HuH-7 (cell line): ENCODE measurements at places on chromosomes 6 and 20.

DNA sequence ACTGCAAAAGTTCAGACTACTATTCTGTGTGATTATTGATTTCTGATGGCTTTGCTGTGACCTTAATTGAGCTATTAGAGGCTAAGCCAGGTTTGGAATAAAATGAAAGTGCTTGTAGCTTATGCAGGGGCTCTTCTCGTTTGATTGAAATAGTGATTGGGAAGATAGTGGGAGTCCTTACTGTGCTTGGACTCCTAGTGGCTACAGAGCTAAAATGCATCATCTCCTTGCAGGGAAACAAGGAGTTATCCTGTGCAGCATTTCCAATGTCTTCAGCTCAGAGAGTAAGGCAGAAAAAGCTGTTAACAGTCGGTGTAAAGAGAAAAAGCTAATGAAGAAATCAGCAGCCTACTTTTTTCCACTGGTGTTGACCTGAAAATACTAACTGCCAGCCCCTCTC, 173.5 kb downstream of the SLC35F1 start:
- no peak for DNase-seq

DNA sequence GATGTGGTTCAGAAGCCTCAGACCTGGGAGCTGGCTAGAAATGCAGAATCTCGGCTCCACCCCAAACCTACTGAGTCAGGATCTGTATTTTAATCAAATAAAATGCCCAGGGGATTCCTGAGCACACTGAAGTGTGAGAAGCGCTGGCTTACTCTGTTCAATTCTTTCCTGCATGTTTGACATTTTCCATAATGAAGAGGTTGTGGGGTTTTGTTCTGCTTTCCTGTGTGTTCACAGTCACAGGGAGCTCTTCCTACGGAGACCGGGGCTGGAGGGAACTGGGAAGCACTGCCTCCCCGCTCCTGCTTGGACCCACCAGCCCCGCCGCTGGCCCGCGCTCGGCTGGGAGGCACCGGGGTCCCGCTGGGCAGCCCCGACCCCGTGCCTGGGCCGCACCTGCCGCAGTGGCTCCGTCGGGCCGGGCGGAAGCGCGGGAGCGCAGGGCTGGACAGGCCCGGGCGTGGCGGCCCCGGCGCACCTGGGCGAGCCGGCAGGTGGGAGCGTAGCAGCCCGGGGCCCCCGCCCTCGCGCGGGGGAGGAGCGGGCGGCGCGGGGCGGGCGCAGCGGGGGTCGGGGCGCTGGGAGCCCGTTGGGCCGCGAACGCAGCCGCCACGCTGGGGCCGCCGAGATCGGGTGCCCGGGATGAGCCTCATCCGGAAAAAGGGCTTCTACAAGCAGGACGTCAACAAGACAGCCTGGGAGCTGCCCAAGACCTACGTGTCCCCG, at the start of gene MAPK13:
MAPK13 (plus strand) TSS at position 573 of the 726 bp plus-strand sequence; CDS start at position 643, 70 bp downstream.
- DNase-seq = peak; percentile 36

GRCh38 chr6:38272222-38272621, 367.5 kb downstream of the BTBD9 start:
- DNase-seq = no peak

DNA sequence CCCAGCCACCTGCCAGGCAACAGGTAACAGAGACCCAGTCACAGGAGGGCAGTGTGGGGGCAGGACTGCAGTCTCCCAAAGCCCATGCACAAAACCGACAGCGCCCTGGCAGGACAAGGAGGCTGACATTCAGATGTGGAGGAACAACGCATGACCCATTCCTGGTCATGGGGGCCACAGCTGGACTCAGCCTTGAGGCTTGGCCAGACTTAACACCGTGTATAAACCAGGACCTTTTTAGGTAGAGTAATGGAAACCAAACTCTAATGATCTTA, 8.1 kb downstream of the GFRA4 start:
- DNase-seq = no peak

DNA sequence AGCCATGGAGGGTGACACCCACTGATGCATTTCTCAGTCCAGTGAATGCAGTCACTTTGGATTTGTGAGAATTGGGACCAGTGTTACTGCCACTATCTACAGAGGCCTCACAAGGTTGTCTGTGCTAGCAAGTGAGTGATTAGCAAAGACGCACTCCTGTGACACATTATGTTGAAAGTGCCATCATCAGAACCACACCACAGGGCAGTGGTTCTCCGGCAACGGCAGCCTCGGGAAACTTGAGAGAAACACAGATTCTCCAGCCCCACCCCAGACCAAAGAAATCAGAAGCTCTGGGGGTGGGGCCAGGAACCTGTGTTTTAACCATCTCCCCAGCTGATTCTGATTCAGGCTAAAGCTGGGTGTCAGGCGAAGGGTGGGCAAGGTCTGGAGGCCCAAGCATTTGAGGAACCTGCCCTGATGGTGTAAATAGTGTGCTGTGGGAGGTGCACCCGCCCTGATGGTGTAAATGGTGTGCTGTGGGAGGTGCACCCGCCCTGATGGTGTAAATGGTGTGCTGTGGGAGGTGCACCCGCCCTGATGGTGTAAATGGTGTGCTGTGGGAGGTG, 39.9 kb downstream of the TMEM242 start:
- DNase-seq = no peak

GRCh38 chr20:6157345-6157744, 34.5 kb upstream of the FERMT1 start:
- no peak for DNase-seq

GRCh38 chr20:9689041-9689440, 149.8 kb downstream of the PAK5 start:
- no peak for DNase-seq

GRCh38 chr20:3471397-3472021, 691 bp downstream of the ATRN start:
- DNase-seq = no peak

DNA sequence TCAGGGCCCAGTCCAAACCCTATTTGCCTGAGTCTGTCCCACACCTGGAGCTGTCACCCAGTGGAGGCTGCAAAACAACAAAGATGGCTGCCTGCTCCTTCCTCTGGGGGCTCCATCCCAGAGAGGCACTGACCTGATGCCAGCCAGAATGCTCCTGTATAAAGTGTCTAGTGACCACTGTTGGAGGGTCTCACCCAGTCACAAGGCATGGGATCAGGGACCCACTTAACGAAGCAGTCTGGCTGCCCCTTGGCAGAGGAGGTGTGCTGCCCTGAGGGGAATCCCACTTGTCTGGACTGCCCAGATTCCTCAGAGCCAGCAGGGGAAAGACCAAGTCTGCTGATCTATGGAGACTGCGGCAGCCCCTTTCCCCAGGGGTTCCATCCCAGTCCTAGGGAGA, 241.6 kb downstream of the CDH26 start:
- no peak for DNase-seq

- DNase-seq = no peak
These were observed 25.7 kb upstream of the TCFL5 start for GRCh38 chr20:62887152-62887859.

DNA sequence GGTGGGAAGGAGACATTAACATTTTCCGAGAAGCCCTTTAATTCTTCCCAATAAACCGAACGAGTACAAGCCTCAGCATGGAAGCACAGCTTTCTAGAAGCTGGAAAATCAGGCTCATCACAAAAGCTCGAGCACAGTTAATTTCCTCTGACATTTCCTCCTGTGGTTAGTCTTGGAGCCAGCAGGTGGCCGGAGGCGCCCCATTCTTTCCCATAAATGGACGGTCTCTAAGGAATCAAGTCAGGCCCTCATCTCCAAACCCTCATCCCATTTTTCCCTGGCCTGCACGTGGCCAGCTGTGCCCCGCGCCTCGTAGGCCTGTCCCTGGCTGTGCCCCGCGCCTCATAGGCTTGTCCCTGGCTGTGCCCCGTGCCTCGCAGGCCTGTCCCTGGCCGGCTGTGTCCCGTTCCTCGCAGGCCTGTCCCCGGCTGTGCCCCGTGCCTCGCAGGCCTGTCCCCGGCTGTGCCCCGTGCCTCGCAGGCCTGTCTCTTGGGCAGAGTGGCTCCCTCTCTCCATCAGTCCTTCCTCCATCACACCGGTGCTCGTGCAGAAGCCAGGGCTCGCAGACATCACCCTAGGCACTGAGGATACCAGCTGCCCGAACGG, 19.7 kb upstream of the NTSR1 start:
- no peak for DNase-seq

- DNase-seq = no peak
These were observed 650 bp upstream of the TTK start for GRCh38 chr6:80003826-80004172.

DNA sequence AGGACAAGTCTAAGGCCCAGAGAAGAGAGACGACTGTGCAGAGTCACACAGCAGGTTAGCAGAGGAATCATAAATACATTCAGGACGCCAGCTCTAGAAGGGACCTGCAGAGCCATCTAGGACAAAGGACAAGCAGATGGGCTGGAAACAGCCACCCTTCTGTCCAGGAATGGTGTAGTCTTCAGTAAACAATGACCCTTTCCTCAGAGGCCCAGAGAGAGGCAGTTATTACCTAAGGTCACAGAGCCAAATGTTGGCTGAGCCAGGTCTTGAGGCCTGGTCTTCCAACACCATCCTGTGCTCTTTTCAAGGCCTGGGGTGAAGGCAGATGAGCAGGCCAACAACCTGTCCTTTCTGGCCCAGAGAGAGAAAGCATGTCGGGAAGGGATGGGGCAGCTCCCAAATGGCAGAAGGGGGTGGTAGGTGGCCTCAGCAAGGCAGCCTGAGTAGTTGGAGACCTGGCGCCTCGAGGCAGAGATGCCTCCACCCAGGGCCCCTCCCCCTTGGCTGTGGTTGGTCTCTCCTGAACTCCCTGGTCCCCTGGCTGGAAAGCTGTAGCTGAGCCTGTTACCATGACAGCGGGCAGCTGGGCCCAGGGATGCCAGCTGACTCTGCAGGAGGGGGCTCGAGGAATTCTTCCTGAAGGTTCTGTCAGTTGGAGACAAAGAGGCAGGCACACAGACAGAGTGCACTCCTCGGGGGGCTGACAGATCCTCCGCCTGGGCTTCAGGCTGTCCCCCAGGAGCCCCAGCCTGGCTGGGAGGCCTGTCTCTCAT, 24.8 kb downstream of the EPB41L1 start:
- no peak for DNase-seq

DNA sequence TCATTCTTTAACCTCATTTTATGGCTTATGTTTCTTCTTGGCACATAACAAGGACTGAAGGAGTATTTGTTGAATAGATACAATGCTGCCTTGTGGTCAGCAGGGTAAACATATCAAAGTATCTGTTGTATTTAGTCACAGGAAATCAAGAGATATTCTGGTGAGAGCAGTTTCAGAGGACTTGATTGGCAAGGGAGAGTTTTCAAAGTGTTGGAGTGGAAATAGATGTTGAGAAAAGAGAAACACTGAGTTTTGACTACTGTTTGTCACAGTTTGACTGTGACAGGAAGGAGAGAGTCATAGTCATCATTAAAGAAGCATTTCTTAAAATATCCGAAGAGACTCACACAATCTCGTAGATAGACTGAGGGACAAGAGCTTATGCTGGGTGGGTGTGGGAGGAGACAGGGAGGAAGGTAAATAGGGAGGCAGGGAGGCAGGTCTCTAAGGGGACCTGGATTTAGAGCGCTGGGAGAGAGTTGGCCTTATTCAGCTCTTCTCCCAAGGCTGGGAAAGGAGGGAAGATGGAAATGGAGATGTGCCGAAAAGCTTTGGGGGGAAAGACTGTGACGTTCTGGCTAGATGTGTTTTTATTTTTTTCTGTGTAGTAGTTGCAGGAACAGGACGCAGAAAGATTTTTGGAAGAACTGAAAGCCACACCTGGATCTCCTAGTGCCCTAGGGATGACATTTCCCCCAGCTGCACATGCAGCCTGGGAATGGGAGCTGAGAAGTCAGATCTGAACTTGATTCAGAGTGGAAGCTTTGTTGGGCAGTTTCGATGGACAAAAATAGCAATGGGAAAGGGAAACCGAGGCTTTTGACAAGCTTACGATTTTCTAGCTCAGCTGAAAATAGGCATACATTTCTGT, 65.0 kb upstream of the IFNGR1 start:
- no peak for DNase-seq

DNA sequence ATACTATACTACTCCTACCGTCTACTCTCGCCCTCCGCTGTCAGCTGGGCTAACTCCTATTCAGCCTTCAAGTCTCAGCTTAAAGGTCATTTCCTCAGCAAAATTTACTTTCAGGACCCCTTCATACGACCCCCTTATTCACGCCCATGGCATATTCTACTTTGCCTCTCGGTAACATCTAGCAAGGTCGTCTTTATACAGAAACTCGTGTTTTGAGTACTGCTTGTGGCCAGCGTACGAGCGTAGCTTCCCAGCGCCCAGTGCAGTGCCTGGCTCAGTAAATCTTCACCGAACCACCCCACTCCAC, 546 bp downstream of the CRNKL1 start:
- no peak for DNase-seq

- no peak for DNase-seq
These were observed 9.4 kb upstream of the POPDC3 start for GRCh38 chr6:105189026-105189820.

- DNase-seq = no peak
These were observed 38.0 kb downstream of the EZR start for GRCh38 chr6:158780988-158781691.

DNA sequence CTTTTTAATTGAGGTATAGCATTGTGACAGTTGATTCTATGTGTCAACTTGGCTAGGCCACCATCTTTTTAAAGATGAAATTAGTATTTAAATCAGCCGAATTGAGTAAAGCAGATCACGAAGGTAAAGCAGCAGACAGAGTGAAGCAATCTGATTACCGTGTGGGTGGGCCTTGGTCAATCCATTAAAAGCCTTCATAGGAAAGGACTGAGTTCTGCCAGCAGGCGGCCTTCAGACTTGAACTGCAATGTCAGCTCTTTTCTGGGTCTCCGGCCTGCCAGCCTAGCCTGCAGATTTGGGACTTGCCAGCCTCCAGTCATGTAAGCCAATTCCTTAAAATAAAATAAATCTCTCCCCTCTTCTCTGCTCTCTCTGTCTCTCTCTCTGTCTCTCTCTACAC, 22.4 kb upstream of the TGM2 start:
- peak; percentile 55 for DNase-seq

DNA sequence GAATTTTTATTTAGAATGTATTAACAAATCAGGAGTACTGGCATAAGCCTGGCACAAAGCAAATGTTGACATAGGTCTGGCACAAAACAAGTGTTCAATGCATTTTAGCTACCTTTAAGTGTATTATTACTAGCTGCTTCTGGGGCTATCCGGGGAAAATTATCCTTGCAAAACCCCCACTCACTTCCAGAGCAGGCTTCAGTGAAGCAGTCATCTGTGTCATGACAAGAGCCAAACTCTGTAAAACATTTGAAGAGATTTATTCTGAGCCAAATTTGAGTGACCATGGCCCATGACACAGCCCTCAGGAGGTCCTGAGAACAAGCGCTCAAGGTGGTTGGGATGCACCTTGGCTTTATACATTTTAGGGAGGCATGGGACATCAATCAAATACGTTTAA, 6.4 kb upstream of the TRIM38 start:
- no peak for DNase-seq

DNA sequence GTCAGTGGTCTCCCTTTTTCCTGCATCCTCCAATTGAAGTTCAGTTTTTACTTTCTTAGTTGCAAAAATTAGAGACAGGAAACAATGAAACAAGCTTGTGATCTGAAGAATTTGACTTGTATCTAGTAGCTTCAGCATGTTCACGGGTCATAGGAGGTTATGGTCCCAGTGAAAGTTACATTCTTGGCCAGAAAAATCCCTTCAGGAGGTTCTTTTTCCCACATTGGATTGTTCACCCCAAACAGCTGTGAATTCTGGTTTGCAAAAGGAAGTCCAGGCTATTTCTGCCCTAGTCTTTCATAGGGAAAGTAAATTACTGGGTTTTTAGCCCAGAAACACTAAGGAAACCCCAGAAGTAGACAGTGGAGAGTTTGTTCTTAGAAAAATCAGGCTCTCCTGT, 8.1 kb downstream of the ANKS1A start:
- DNase-seq = no peak

- no peak for DNase-seq
These were observed 2.1 kb downstream of the USP49 start for GRCh38 chr6:41892921-41893564.
